AG09309 (cell line): ENCODE measurements at places on chromosomes 3 and 15.
A peak's percentile ranks its signal among the peaks of the same experiment; 100 is the strongest.

- DNase-seq = no peak
Observed at GRCh38 chr15:62464705-62465104, 299.6 kb upstream of the C2CD4B start.

DNA sequence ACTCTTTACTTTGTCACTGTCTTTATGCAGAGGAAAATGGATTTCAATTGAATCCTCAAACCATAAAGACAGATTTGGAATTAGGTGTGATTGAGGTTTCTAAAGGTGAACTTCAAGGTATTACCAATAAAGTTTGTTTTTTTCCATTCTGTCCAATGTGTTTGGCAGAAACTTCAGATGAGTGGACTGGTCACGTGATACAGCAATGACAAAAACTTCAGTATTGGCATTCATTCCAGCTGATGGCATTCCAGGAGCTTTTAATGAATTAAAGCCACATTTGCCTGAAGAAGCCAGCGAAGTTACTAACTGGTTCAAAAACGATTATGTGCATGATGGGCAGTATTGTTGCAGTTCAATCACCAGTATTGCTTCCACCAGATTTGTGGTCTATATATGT lies 4.5 kb upstream of the MASP1 start:
- no peak for DNase-seq

DNA sequence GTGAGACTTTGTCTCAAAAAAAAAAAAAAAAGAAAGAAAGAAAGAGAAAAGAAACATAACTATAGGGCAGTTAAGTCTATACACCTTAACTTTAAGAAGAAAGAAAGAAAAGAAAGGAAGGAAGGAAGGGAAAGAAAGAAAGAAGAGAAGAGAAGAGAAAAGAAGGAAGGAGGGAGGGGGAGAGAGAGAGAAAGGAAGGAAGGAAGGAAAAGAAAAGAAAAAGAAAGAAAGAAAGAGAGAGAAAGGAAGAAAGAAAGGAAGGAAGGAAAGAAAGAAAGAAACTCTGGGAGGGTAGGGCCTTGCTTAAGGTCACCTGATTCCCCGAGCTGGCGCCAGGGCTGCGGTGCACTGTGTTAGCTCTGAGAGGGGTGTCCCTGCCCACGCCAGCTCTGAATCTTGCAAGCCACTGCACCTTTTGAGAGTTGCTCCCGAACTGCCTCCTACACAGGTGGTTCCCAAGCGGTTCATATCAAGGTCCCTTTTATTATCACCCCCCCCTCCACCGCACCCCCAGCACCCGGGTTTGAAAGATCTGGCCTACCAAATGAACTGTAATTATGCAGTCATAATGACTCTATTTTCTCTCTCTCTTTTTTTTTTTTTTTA lies 39.2 kb upstream of the VPS8 start:
- no peak for DNase-seq

- DNase-seq = peak; percentile 32
Observed at GRCh38 chr3:146747928-146748327, 142.8 kb upstream of the PLSCR5 start.

GRCh38 chr15:41494190-41494921 lies 682 bp downstream of the ITPKA start:
- no peak for DNase-seq

DNA sequence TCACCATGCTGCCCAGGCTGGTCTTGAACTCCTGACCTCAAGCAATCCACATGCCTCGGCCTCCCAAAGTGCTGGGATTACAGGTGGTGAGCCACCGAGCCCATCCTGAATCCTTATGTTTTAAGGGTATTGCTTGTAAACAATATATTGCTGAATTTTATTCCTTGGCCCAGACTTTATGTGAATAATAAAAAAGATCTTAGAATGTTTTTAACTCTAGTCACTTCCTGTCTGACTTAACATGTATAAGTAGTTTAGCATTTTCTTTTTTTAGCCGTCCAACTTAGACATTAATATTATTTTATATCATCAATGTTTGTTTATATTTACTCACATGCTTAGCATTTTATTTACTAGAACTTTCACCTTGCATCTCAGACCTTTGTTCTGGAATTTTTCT lies 9.2 kb upstream of the EIF2B5 start:
- no peak for DNase-seq

DNA sequence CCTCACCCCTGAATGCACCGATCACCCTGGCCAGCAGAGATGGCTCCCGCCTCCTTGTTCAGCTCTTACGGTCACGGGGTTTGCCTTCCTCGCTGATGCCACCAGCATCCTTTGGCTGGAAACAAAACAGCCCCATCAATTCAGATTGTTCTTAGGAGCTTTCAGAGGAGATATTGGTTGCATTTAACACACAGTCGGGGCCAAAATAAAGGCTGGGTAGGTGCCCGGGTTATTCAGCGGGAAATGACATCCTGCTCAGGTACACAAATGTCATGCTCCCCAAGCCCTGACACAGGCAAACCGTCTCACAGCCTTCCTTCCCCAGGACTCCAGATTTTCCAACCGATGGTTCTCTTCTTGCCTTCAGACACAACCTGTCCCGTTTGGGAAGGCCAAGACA lies 62.4 kb upstream of the MEF2A start:
- no peak for DNase-seq

- no peak for DNase-seq
Observed at GRCh38 chr3:110254591-110254990, 817.0 kb upstream of the NECTIN3 start.

DNA sequence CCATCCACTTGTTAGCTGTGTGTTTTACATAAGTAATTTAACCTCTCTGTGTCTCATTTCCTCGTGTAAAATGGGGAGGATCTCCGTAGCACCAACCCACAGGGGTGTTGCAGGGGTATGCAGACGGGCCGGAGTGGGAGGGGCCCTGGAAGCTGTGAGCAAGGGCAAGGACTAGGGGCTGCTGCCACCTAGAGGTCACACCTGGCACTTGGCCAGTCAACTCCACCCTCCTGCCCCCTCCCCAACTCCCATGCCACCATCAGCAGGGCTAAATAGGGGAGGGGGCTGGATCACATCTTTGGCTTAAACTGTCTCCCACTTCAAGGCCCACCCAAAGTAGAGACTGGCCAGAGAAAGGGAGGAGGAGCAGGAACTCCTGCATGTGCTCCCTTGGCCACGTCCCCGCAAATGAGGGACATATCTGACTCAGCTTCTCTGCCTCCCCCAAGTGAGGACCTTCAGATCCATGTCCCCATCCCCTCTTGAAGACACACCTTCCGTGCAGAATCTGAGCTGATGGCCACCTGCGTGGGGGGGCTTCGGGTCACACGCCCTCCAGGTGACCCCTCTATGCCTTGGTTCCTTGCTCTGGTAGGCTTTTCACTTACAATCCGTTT lies 2.6 kb downstream of the CCDC9B start:
- no peak for DNase-seq

GRCh38 chr15:100036015-100036414 lies 302.8 kb upstream of the LYSMD4 start:
- DNase-seq = no peak

- no peak for DNase-seq
Observed at GRCh38 chr3:176776622-176777175, 420.6 kb downstream of the TBL1XR1 start.

DNA sequence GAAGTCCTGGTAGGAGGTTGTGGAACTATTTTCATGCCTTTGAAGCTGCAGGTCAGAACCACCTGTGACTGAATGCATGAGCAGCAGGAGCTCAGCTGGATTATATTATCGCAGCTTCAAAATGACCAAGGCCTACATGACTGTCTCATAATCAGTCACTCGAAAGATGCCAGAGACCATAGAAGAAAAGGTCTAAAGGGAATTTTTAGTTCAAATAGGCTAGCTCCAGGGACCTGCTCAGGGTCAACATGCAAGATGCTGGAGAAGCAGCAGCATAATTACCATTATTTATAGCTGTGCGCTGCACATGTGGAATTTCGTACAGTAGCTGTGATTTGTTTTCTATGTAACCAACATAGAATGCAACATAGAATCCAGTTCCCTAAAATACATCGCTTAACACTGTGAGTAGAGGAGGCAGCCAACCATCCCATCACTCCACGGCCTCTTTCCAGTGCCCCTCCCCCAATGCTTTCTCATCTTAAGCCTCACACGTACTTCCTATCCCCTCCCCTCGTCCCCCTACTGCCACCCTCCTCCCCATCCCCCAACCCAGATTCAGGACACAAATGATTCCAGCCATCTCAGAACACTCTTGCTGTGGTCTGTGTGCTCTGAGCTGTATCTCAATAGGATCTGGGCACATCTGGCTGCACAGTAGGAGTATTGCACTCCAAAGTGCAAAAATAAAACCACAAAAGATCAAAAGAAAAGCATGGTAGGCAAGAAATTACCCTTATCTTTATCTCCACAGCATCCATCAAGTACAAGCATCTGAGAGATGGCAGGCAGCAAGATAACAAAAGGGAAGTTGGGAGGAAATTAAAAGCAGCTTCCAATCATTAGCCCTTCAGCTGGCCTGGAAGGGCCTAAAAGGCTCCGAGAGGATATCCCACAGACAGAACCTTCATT lies 352.8 kb upstream of the SEMA6D start:
- DNase-seq = no peak

GRCh38 chr3:62529230-62529629 lies 155.9 kb upstream of the FEZF2 start:
- no peak for DNase-seq

- no peak for DNase-seq
Observed at GRCh38 chr3:106371971-106372805, 503.4 kb upstream of the CBLB start.

DNA sequence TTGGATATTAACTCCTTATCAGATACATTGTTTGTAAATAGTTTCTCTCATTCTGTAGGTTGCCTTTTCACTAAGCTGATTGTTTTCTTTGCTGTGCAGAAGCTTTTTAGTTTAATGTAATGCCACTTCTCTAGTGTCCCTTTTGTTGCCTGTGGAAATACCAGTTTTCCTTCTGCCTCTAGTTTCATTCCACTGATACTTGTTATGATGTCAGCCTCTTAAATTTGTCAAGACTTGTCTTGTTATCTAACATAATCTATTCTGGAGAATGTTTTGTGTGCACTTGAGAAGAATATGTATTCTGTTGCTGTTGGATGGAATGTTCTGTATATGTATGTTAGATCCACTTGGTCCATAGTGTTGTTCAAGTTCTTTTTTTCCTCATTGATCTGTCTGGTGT lies 18.0 kb upstream of the CEP152 start:
- no peak for DNase-seq

- no peak for DNase-seq
Observed at GRCh38 chr15:74315626-74316025, 51.8 kb downstream of the CYP11A1 start.

DNA sequence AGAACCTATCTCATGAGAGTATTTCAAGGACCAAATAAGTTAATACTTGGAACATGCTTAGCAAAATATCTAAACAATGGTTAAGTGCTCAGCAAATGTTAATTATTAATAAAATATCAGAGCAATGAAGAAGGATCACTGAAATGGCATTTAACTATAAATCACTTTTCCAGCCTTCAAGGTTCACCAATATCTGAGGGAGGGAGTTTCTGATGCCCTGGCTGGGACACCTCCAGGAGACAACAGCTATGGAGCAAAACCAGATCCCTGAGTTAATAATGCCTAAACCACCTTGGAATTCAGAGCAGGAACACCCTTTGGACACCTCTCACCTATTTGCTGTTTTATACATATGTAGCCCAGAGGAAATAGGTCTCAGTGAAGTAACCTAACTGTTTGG lies 6.4 kb upstream of the FAM174B start:
- DNase-seq = no peak

DNA sequence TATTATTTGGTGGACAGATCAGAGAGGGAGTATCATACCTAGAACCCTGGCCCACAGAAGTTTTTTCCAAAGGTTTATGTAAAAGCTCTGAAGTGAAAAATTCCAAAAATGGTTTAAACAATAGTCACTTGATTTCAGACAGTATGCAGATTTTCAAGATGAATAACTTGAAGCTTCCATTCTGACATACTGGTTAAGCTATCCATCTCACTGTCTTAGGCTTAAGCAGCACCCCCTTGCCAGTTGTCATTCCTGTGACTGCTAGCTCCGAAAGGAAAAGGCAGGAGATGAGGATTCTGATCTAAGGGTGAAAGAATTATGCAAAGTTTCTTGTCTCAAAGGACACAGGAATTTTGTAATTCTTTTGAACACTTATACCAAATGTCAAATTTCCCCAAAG lies 337.5 kb upstream of the THBS1 start:
- no peak for DNase-seq

DNA sequence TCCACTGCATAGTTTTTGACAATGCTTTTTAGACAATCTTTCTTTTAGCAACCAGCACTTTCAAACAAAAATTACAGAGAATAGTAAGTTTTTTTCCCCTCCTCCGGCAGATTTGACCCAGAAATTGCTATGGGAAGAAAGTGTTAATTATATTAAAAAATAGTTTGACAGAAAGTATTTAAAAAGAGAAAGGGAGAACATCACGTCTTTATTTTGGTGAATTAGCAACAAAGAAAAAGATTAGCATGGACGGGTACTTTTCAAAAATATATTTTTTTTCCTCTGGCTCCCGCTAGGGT lies 831 bp upstream of the KAT2B start:
- no peak for DNase-seq

GRCh38 chr15:98745650-98746374 lies 97.5 kb downstream of the IGF1R start:
- no peak for DNase-seq

GRCh38 chr15:33374226-33374914 lies 63.6 kb downstream of the RYR3 start:
- no peak for DNase-seq

GRCh38 chr3:189964623-189965332 lies 155.9 kb downstream of the P3H2 start:
- no peak for DNase-seq
